Activated effector memory CD4-positive, alpha-beta T cell treated with Interleukin-2 at 50 U/mL for 16 hours (primary cell): ENCODE measurements at places on chromosomes 11 and 22.

DNA sequence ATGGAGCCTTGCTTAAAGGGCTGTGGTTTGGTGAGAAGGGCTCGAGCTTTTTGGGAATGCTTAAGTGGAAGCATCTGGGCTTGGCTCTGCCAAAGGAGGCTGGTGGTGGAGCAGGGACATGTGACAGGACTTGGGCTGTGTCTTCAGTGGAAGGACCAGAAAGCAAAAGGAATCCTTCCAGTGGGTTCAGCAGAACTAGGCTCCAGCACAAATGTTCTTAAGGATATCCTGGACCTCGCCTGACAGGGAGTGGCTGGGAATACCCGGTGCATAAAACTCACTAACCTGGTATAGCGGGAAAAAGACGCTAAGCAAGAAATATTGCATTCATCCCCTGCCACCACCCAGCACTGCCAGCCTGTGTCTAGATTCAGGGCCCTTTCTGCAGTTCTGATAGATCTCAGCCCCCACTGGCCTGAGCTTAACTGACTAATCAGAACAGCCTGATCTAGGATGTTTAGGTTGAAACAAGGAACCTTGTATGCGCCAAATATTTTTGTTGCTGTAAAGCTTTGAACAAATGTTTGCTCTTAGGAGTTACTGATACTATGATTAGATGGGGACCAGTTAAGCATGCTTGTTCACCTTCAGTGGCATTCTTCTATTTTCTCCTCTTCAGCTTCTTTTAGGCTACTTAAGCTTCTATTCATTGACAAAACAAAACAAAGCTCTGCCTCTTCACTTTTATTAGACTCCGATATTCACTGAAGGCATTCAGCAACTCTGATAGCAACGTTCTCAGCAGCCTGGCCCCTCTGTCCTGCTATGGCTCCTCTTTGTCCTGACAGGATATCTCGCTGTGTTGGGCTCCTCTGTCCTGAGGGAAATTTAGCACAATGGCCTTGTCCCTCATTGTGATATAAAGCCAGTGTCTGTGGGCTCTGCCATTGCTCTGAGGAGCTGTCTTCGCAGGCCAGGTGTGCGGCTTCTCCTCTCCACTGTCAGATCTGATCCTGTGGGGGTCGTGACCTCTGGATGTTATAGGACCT, 25.0 kb downstream of the PPFIBP2 start:
- no peak for DNase-seq

- no peak for DNase-seq
These were observed 83.4 kb upstream of the MYO18B start for GRCh38 chr22:25658633-25659032.

GRCh38 chr11:98545544-98546175, 475.1 kb upstream of the CNTN5 start:
- DNase-seq, result no peak

- no peak for DNase-seq
These were observed 4.6 kb upstream of the ZBED5 start for GRCh38 chr11:10862446-10862845.

GRCh38 chr11:67116758-67117105, 2.3 kb upstream of the KDM2A start:
- DNase-seq, result no peak

DNA sequence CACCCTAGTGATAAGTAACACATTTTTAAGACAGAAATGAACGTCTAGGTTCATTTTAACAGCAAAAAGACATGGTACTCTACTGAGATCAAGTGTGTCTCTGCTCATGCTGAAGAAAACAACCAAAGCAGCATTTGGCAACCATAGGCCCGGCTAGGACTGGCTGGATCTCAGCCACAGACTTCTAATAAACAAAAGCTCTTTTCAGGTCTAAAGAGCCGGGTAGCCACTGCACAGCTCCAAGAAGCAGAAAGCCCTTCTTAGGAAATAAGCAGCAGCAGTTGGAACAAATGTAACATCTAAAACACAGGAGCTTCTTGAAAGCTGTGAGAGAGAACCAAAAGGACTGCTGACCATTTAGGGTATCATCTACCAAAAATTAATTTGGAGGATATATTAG, 37.6 kb downstream of the PITPNB start:
- no peak for DNase-seq

GRCh38 chr11:99020352-99021225, at the start of gene CNTN5:
TSS of gene CNTN5 (plus strand) at chr11:99020949.
- no peak for DNase-seq

DNA sequence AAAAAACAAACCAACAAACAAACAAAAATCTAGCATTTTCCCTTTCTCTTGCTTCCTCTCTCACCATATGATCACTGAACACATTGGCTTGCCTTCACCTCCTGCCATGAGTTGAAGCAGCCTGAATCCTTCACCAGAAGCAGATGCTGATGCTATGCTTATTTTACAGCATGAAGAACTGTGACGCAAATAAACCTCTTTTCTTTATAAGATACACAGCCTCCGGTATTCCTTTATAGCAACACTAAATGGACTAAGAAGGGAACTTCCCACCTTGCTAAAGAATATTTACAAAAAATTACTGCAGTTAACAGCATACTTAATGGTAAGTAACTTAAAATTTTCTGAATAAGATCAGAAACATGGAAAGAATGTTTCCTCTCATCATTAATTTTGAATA, 27.7 kb upstream of the TEAD1 start:
- DNase-seq, result no peak

DNA sequence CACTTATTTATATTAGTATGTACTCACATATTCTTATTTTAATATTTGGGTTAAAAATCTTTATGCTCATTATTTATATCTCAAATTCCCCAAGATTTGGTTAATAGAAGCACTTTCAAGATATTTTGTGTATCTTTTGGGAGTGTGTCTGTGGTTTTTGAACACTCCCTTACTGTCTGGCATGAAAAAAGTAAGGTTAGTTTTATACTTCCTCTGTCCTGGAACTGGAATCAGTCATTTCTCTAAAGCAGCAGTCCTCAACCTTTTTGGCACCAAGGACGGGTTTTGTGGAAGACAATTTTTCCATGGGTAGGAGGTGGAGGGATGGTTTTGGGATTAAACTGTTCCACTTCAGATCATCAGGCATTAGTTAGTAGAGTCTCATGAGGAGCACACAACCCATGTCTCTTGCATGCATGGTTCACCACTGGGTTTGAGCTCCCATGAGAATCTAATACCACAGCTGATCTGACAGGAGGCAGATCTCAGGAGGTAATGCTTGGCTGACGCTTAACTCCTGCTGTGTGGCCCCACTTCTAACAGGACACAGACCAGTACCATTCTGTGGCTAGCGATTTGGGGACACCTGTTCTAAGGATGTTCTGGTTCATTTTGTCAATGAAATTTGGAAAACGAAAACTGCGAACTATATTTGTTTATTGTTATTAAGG, 60.2 kb downstream of the CASP12 start:
- DNase-seq, result no peak

DNA sequence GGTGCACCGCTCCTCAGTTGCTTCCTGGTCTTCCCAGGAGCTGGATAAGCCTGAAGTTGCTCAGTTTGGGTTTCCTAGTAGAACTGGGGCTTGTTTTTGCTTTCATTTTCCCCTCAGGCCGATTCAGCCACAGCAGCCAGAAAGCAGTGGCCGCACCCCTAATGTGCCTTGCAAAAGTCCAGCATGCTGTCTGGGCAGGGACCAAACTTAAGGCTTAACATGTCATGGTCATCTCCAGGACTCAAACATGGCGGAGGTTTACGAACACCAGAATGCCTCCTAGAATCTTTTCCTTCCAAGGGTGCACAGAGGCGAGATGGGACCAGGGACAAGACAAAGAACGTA, 2.5 kb downstream of the GNG3 start:
- DNase-seq, result no peak

DNA sequence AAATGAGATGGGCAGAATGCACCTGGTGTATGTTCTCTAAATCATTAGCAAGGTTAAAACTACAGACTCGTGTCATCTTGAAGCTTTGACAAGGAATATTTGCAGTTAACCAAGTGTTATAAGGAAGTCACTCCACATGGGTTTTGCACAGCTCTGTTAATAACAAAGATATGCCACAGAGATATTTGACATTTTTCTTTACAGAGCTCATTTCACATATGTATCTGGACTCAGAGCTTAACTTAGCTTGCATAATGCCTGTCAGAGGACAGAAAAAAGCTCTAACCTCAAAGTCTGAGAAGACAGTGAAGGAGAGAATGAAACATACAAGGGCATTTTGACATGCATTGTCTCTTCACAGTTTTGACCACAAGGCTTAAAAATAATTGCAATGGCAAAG, 105.5 kb downstream of the C11orf87 start:
- no peak for DNase-seq

- no peak for DNase-seq
These were observed 13.9 kb downstream of the PGR start for GRCh38 chr11:101115671-101116160.

DNA sequence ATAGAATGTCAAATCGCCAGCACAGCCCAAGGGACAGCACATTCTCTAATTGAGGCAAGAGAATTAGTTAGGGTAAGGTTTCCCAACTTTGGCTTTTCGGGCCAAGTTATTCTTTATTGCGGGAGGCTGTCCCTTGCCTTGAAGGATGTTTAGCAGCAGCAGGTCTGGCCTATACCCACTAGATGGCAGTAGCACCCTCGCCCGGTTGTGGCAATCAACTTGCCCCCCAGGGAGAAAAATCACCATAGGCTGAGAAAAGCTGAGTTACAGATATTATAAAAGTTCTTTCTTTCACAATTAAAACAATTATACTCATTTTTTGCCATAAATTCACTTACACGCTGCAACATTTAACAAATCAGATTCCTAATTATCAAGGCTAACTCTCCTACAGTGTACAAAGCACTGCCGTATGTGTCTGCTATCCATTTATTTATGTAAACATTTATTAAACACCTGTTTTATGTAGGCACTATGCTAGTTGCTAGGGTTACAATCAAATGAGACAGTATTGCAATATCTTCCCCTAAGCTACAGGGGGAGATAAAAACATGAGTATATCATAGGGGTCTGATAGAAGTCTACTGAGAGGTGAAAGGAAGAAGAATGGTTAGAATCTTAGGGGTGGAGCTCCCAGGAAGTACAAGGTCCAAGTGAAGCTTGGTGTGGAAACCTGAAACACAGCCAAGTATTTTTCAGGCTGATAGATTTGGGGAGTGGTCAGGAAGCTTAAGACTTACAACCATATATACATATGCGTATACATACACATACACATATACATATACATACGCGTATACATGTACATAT, 452.3 kb downstream of the RAB38 start:
- DNase-seq, result no peak

GRCh38 chr11:85685125-85685819, 723 bp downstream of the CCDC89 start:
- DNase-seq, result no peak

DNA sequence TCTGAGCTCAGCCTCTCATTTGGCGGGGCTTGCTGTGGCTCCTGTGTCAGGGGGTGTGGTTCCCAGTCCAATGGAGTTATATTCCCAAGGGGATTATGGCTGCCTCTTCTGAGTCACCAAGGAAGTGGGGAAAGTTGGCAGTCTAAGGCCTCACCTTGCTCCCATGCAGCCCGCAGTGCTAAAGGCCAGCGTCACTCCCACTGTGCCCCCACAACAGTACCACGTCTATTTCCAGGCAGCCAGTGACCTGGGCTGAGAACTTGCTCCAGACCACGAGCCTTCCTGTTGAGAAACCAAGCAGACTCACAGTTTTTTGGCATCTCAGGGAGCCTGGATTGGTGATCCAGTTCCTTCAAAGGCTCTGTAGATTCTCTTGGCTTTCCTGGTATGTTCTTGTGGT, 45.6 kb downstream of the OR2AT4 start:
- DNase-seq, result no peak

DNA sequence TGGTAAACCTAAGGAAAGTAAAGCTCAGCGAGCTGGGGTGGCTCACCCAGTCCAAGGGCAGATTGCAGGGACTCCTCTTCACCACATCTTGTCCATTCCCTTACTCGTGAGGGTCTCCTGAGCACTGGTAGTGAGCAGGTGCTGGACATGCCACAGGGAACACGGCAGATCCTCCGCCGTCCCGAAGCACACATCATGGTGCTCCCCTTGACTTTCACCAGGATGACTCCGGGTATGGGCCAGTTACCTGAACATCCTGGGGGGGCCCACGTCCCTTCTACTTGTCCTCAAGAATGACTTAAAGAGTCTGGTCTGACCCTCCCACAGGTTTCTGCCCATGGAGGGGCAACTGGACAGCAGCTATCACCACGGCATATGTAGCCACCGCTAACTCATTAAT, 8.0 kb upstream of the SF1 start:
- DNase-seq, result no peak

- no peak for DNase-seq
These were observed 29.8 kb downstream of the GVQW3 start for GRCh38 chr11:76410851-76411357.

- no peak for DNase-seq
These were observed 10.7 kb upstream of the MPPED2 start for GRCh38 chr11:30596832-30597231.

DNA sequence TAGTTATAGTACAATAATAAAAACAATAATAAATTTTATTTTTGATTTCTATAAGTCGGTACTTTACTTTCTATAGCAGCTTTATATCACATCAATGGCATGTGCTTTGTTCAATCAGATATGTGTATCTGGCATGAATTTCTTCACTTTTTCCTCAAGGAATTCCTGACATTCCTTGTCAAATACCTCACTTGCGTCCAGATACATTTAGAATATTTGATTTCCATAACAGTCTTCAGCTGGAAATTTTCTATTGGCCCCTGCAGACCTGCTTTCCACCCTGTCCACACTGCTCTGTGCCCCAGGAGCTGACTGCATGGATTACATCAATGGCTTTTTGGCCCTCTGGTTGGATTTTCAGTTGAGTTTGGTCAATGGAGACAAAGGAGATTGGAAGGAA, 93.2 kb downstream of the FAR1 start:
- DNase-seq, result no peak

GRCh38 chr22:50236731-50237409, 8.0 kb downstream of the TUBGCP6 start:
- no peak for DNase-seq

DNA sequence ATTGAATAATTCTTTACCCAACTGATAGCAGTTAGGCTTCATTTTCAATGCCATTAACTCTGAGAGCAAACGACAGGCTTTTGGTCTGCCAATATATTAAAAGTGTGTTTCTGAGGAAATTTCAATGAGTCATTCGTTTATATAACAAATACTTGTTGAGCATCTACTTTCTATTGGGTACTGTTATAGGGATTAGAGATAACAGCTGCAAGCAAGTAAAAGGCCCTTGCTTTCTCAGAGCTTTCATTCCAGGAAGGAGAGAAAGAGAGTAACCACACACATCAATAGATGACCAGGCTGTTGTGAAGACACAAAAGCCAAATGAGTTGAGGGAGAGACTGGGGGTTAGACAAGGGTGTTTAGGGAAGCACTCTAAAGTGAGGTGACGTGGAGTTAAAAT, 35.7 kb downstream of the CD44 start:
- no peak for DNase-seq

DNA sequence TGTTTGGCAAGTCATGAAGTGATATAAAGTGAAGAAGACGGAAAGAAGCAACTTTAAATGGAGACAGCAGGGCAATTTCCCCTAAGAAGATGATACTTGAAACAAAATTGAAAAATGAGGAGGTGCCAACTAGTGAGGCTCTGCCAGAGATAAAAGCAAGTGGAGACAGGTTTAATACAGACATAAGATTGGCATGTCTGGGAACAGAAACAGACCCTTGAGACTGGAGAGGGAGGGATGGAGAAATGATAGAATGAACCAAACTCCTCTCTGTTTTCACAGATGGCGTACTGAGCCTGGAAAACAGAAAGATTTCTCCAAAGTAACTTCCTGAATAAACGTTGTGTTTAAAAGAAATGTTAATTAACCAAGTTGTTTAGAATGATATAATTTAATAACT, 354.5 kb upstream of the ANO5 start:
- DNase-seq, result no peak
